GM23338 (cell line): ENCODE measurements at places on chromosomes 11 and 22. TPM values are rescaled to one million over a fixed set of nuclear protein-coding genes. Genes with fewer than 3 reads are reported as not detected.

Gene ZNF215
- 18.8 and 20.8 TPM in 2 replicates for total RNA-seq

- DNase-seq = no peak
- H3K27ac ChIP-seq = no peak overlapping the region
- no peaks in the 10 kb centered on the region for H3K4me1 ChIP-seq
- no peaks in the 10 kb centered on the region for H3K36me3 ChIP-seq
These were observed 79.3 kb upstream of the RAB1B start for GRCh38 chr11:66189031-66189745.

DNA sequence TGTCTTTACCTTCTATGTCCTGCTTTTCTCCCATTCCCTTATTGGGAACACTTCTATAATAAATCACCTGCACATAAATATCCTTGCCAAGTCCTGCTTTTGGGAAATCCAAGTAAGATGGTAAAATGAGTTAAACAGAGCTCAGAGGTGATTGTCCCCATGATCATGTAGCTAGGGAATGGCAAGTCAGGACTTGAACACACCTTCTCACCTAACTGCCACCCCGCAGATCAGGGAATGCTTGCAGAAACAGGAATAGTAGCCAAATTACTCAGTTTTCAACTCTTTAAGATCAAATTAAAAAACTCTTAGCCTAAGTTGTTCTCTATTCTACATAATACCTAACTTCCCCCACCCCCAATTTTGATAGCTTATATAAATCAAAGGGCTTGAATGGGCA is 16.0 kb downstream of the OOSP3 start:
- H3K4me1 ChIP-seq = peaks cover 4% of the 10 kb centered on the region; the same call in 1 of the 2 replicates
- no peaks in the 10 kb centered on the region for H3K27me3 ChIP-seq
- no peak for DNase-seq

GRCh38 chr22:17823226-17823625 is 49.0 kb upstream of the BID start:
- DNase-seq = no peak
- no peaks in the 10 kb centered on the region for H3K27me3 ChIP-seq
- no peak overlapping the region for H3K4me3 ChIP-seq
- H3K36me3 ChIP-seq = no peaks in the 10 kb centered on the region
- no peaks in the 10 kb centered on the region for H3K4me1 ChIP-seq

- H3K36me3 ChIP-seq = no peaks in the 10 kb centered on the region
- no peak overlapping the region for H3K27ac ChIP-seq
- H3K4me3 ChIP-seq = no peak overlapping the region
- DNase-seq = no peak
- peaks cover 18% of the 10 kb centered on the region for H3K4me1 ChIP-seq
These were observed 81.2 kb downstream of the EXT2 start for GRCh38 chr11:44176546-44177213.

DNA sequence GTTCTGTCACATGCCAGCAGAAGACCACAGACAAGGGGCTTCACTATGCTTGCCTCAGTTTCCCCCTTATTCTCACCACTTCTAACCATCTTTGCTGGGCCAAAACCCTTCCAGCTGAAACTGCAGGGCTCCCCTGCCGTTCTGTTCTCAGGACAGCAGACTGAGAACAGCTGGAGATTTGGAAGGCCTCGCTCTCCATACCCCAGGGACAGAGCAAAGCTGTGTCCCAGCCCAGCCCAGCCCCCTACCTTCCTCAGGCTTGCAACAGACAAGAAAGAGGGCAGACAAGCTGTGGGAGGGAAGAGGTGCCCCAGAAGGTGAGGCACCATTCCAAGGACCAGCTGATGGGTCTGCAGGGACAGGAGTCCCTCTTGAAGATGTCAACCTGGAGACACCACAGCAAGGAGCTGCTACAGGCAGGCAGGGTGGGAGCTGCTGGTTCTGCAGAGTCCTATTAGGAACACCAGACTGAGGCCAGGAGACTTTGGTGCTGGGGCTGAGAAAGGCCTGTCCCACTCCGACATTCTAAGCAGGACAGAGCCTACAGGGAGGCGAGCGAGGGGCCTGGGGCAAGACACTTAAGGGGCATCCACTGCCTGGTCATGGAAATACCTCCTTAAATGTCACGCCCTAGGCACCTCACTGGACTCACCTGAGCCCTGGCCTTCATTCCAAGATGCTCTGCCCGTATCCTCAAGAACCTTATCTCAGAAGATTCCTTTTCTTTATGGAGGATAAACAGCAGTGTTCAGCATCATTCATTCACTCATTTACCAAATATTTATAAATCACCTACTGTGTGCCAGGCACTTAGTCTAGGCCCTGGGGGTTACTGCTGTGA is 6.9 kb downstream of the SCN2B start:
- no peak overlapping the region for H3K4me3 ChIP-seq
- DNase-seq = no peak
- peaks cover 70% of the 10 kb centered on the region for H3K27me3 ChIP-seq
- no peak overlapping the region for H3K27ac ChIP-seq
